Tibial nerve (tissue), 4 donors: ENCODE measurements at places on chromosomes 6 and 20.

DNA sequence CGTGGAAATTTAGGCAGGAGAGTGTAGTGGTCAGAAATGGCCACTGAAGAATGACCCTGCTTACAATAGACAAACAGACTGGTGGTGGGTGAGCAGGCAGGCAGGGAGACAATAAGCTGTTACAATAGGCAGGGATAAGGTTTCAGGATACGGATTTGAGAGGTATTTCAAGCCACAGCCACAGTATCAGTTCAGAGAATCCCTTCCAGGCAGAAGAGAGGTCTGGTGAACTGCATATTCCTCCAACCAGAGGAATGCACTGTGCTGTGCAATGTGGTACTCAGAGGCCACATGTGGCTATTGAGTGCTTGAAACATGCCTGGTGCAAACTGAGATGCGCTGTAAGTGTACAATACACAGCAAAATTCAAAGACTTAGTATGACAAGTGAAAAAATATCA is 20.6 kb downstream of the RMND1 start:
- DNase-seq: no peak

- no peak for DNase-seq
Measured at GRCh38 chr20:7240490-7240889, 473.0 kb downstream of the BMP2 start.

DNA sequence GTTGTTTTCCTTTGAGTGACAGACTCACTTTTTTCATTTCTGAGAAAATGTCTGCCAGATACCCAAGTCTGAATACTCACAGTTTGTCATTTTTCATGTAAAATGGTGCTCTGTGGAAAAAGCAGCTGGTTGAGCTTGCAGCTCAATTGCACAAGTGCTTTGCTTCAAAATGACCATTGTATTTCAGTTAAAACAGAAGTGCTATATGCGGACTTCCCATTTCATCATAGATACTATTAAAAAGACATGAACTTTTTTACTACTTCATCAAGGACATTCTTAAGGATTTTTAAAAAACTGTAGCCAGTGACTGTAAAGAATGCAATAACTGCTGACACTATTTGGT is 61.5 kb downstream of the KCNS1 start:
- no peak for DNase-seq

GRCh38 chr6:37004044-37004980 is 1.1 kb upstream of the FGD2 start:
- DNase-seq: no peak

GRCh38 chr6:147345902-147346301 is 141.7 kb downstream of the STXBP5 start:
- DNase-seq: no peak

DNA sequence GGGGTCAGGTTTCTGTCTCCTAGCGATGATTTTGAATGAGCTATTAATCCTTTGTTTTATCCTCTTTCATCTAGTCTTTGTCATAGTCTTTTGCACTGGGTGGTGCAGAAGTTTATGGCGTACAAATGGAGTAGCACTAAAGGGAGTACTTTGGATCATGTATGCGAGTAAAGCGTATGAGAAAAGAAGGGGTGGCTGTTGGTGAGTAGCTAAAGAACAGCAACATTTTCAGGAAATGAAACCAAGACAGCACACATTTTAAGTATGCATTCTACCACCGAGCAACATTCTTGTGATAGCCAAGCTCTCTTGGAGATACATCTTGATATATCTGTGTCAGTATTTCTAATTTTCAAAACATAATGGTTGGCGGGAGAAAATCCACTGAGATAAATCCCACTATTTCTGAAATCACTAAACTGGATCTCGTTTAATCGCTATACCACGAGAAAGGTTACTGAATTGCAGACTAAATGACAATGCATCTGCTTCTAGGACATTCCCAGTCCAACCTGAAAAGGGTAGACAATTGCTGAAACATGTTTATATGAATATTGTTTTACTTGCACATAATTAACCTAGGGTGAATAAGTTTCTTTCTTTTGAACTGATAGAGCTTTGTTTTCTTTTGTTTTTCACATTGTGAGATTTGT is 196.1 kb downstream of the TRIM27 start:
- DNase-seq: no peak

GRCh38 chr6:89244241-89244985 is 27.3 kb upstream of the GABRR1 start:
- DNase-seq: no peak

DNA sequence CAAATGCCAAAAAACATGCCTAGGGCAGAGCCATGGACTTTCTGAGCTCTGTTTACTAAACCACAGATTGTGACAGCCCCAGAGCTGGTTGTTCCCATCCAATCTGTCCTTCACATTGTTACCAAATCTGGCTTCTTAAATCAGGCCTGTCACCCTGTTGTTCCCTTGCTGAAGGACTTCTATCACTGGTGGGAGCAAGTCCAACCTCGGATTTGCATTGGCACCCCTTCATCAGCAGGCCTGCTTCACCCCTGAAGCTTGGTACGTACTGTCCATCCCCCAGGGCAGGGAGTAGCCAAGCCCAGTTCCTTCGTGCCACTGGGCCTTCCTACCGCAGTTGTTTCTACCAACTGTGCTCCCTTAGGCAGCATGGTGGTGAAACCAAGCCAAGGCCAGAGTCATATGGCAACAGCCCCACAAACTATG is 357.3 kb upstream of the JARID2 start:
- DNase-seq: no peak

- DNase-seq: peak; percentile 9
Measured at GRCh38 chr20:43590036-43590391, 723 bp upstream of the IFT52 start.

DNA sequence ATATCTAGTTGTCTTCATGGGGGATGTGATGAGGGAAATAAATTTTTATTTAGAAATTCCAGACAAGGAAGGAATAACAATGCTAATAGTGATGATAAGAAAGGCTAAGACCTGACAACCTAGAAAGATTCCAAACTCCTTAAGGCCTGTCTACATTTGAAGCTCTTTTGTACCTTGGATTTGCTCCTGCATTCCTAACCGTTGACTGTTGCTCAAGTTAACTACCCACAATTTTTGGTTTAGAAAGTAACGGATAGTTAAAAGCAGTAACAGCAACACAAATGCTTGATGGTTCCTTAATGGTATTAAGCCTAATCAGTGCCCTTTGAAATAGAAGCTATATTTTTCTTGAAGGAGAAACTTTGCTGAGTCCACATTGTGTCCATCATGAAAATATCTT is 52.9 kb downstream of the TRMT11 start:
- no peak for DNase-seq

DNA sequence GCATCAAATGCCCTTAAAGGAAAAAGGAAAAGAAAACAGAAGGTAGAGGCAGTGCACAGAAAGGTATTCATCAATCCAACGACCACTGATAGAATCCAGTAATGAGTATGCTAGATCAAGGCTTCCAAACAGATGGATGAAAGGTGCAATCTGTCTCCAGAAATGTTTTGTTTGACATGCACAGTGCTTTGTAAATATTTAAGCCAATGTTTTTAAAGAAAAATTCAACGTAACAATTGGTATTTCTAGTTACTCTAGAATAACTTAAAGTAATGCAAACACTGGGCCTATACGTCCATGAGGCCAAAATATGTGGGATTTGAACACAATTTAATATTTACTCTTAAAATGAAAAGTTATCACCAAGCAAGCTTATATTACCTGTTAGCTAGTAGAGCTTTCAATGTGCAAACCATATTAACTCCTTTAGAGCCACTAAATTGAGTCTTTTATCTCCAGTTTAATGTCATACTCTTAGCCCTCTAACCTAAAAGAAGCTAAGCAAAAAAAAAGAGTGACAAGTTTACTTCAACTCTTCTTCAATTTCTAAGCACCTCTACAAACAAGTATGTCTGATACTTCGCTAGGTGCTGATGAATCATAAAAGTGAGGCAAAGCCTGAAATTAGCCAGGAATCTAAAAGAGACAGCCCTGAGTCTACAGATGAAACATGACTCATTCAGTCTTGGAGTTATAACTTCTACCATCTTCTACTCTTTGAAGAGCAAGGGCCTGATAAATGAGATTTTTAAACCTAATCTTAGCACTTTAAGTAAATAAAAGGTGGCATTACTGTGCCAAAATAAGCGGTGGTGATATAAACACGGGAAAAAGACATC is 169.8 kb downstream of the PTPRK start:
- DNase-seq: no peak

DNA sequence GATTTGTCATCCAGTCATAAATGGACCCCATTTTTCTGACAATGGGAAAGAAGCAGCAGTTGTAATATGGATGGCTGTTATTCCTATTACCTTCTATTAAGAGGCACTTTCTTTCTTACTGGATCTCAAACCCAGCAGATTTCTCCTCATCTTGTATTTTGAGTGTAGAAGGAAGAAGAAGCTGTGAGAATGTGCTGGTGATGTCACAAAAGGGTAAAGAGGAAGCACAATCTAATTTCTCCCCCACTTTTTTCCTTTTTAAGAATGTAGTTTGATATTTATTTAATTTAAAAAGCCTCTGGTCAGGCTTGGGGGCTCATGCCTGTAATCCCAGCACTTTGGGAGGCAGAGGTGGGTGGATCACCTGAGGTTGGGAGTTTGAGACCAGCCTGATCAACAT is 100.0 kb upstream of the JARID2 start:
- DNase-seq: no peak

- no peak for DNase-seq
Measured at GRCh38 chr6:74100719-74101287, 404.8 kb downstream of the CD109 start.

DNA sequence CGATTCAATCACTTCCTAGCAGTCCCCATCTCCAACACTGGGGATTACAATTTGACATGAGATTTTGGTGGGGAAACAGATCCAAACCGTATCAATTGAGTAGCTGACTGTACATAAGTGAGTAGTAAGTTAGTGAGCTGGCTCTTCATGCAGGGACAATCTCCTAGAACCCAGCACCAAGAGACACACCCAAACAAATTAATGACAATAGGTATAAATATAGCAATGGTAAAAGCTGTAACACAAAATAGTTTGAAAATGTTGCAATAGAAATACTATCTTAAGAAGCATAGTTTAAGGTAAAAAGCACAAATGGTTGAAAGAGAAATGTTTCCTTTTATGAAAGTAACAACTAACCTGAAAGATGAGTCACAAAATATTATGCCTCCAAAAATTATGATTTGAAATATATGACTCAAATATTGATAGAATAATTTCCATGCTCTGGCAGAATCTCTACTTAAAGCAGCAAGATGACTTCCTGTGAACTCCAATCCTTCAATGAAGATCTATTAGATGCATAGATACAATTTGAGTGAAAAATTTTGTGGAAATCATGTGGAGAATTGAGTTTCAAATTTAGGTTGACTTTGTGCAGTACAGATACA is 5.4 kb upstream of the SIRPB1 start:
- no peak for DNase-seq
